Activated T-helper 1 cell treated with anti-CD3 and anti-CD28 coated beads, Interleukin-2, amount 50 U/mL, for 16 hours (primary cell): ENCODE measurements at places on chromosomes 6 and 20.

- no peak for DNase-seq
These were observed 264.5 kb downstream of the CDH4 start for GRCh38 chr20:61516346-61517208.

DNA sequence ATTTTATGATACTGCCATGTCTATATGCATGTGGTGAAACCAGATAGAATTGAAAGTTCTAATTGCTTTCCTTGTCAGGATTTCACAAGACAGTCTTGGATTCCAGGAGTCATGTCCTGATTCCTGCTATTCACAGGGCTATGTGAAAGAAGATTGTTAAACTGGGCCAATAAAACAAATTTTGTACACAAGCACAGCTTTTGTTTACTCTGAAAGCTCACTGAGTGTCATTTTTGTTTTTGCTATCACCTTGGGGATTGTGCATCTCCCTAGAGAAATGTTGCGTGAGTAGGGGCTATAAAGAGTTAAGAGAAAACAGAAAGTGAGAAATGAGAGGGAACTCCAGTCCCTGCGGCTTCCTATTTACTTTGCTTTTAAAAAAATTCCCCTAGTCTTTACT lies 627.5 kb downstream of the PKHD1 start:
- no peak for DNase-seq

GRCh38 chr6:67506352-67506751 lies 1128.7 kb upstream of the ADGRB3 start:
- no peak for DNase-seq

- peak; percentile 27 for DNase-seq
These were observed 39.0 kb downstream of the MAS1 start for GRCh38 chr6:159929819-159930218.

GRCh38 chr6:2110504-2110903 lies 134.9 kb downstream of the GMDS start:
- DNase-seq = no peak

DNA sequence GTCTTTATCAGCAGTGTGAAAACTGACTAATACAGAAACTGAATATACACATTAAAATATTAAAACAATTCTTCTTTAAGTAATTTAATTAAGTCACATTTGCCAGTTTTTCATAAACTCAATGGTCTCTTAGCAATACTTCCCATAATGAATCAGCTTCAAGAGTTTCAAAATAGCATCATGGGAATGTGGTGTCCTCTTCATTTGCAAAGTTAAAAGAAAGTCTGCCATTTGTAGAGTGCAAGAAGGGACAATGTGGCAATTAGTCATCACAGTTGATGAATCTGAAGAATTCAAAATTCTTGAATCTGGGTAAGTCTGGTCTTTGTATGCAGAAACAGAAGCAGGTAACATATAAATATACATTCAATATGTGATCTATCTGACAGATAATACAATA lies 38.7 kb downstream of the SYNE1 start:
- no peak for DNase-seq

GRCh38 chr6:56742122-56742791 lies 99.6 kb upstream of the DST start:
- DNase-seq = no peak

DNA sequence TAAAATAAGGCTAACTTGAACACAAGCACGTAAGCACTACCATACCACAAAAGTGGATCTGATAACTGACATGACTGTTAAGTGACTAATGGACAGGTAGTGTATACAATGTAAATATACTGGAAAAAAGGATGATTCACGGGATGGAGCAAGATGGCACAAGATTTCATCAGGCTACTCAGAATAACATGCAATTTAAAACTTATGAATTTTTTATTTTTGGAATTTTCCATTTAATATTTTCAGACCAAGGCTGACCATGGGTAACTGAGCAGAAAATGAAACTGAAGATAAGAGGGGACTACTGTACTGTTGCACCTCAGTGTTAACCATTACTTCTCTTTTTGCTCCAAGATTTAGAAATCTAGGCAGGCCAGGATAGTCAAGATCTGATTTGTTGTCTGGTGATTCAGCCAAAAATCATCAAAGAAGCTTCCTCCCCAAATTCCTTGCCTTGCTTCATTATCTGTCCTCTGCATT lies 45.4 kb downstream of the TPBG start:
- DNase-seq = no peak
